ENCODE measurements at places on chromosomes 1 and 21.
A peak's percentile ranks its signal among the peaks of the same experiment; 100 is the strongest.

GRCh38 chr1:60867782-60868181 is 214.6 kb upstream of the NFIA start:
- no peak for DNase-seq
- no peak overlapping the region for H3K27ac ChIP-seq
- no peak overlapping the region for H3K4me3 ChIP-seq
- H3K4me1 ChIP-seq: no peaks in the 10 kb centered on the region
- H3K27me3 ChIP-seq: no peaks in the 10 kb centered on the region
- H3K36me3 ChIP-seq: no peaks in the 10 kb centered on the region

- H3K27ac ChIP-seq: no peak overlapping the region
- H3K4me3 ChIP-seq: no peak overlapping the region
- H3K27me3 ChIP-seq: no peaks in the 10 kb centered on the region
Measured at GRCh38 chr21:28261298-28261697, 731.4 kb downstream of the LTN1 start.

GRCh38 chr1:3775490-3776230 is 3.1 kb downstream of the SMIM1 start:
- H3K27ac ChIP-seq: no peak overlapping the region
- peaks cover 14% of the 10 kb centered on the region for H3K36me3 ChIP-seq
- DNase-seq: peak; percentile 35
- H3K4me1 ChIP-seq: no peaks in the 10 kb centered on the region
- no peak overlapping the region for H3K4me3 ChIP-seq

DNA sequence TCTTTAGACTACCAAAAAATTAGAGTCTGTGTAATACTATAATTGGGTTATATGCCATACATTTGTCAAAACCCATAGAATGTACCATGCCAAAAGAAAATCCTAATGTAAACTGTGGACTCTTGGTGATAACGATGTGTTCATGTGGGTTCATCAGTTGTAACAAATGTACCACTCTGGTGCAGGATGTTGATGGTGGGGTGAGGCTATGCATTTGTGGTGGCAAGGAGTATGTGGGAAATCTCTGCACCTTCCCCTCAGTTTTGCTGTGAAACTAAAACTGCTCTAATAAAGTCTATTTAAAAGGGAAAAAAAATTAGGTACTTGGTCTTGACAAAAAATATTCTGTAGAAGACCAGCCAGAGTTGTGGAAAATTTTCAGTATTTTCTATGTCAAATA is 43.4 kb downstream of the INKA2 start:
- no peak for DNase-seq
- peaks cover 39% of the 10 kb centered on the region for H3K4me1 ChIP-seq
- H3K36me3 ChIP-seq: peaks cover 68% of the 10 kb centered on the region
- H3K27me3 ChIP-seq: no peaks in the 10 kb centered on the region
- H3K27ac ChIP-seq: no peak overlapping the region
- no peak overlapping the region for H3K4me3 ChIP-seq

DNA sequence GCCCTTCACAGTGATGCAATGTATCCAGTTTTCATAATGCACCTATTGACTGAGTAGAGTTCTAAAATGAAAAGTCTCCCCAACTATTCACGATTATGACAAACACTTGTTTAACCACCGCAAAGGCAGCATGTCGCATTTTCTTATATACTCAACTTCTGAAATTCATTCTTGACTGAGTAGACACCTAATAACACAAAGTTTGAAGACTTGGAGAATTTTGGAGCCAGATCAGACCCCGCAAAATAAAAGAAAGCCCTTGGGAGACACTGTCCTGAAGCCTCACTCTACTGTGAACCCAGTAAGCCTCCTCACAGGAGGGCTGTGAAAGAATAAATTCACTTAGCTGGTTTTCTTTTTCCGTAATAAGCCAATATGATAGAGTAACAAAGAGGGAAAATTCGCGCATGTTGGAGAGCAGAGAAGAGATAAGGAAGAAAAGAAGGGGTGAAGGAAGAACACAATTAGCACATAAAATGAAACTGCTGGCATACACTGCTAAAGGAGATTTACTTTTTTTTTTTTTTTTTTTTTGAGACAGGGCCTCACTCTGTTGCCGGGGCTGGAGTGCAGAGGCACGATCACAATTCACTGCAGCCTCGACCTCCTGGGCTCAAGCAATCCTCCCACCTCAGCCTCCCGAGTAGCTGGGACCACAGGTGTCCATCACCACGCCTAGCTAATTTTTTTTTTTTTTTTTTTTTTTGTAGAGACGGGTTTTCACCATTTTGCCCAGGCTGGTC is 492 bp upstream of the COLGALT2 start:
- H3K27me3 ChIP-seq: peaks cover 78% of the 10 kb centered on the region
- no peak for DNase-seq
- no peaks in the 10 kb centered on the region for H3K36me3 ChIP-seq

DNA sequence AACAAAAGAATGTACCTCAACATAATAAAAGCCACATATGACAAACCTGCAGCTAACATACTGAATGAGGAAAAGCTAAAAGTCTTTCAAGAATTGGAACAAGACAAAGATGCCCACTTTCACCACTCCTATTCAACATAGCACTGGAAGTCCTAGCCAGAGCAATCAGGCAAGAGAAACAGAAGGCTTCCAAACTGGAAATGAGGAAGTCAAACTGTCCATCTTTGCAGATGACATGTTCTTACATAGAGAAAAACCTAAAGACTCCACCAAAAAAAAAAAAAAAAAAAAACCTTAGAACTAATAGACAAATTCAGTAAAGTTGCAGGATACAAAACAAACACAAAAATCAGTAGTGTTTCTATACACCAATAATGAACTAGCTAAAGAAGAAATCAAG is 20.2 kb downstream of the NSL1 start:
- H3K4me1 ChIP-seq: peaks cover 25% of the 10 kb centered on the region
- peaks cover 68% of the 10 kb centered on the region for H3K36me3 ChIP-seq

DNA sequence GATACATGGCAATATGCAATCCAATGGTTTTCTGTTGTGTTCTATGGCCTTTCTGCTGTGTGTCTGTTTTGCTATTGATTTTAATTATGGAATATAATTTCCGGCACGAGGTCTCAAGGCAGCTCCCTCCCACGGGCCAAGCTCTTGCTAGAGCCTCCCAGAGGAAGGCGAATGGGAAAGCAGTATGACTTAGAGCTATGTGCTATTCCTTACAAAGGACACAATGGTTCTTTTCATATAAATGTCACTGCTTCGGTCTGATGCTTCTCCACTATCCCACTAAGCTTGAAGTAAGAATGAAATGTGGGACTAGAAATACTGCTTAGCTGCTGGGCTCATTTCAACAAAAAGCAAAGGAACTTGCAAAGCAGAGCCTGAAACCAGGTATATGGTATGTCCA is 322.2 kb upstream of the BEND5 start:
- no peak overlapping the region for H3K4me3 ChIP-seq
- no peak overlapping the region for H3K27ac ChIP-seq
- DNase-seq: no peak
- H3K27me3 ChIP-seq: no peaks in the 10 kb centered on the region
- no peaks in the 10 kb centered on the region for H3K36me3 ChIP-seq
- no peaks in the 10 kb centered on the region for H3K4me1 ChIP-seq

- H3K4me1 ChIP-seq: no peaks in the 10 kb centered on the region
- H3K27me3 ChIP-seq: no peaks in the 10 kb centered on the region
- H3K4me3 ChIP-seq: no peak overlapping the region
- no peak for DNase-seq
- H3K27ac ChIP-seq: no peak overlapping the region
Measured at GRCh38 chr1:201606096-201606495, 67.2 kb downstream of the NAV1 start.

- H3K36me3 ChIP-seq: no peaks in the 10 kb centered on the region
- H3K4me3 ChIP-seq: no peak overlapping the region
- peaks cover 20% of the 10 kb centered on the region for H3K27me3 ChIP-seq
- no peak overlapping the region for H3K27ac ChIP-seq
- H3K4me1 ChIP-seq: no peaks in the 10 kb centered on the region
- DNase-seq: no peak
Measured at GRCh38 chr1:22552021-22552420, 11.3 kb upstream of the EPHA8 start.

GRCh38 chr1:92031281-92032110 is 1.7 kb downstream of the EPHX4 start:
- H3K4me3 ChIP-seq: no peak overlapping the region
- no peak for DNase-seq
- H3K36me3 ChIP-seq: no peaks in the 10 kb centered on the region
